DMS153 (cell line): ENCODE measurements at places on chromosomes 4 and X.

DNA sequence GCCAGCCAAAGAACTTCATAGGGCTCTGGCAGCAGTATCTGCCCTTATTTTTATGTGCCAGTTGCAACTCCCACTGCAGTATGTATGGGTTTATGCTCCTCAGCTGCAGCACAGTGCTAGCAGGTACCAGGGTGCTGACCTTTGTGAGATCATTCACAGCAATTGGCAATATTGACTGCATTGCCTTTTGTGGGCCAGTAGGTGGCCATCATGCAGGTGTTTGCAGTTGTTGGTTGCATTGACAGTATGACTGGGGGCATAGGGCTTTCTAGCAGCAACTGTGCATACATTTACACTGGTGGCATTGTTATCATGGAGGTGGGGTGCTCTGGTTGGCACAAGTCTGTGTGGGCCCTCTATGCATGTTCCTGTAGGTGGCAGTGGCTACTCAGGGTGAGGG is 42.5 kb downstream of the FAAH2 start:
- no peak for DNase-seq

DNA sequence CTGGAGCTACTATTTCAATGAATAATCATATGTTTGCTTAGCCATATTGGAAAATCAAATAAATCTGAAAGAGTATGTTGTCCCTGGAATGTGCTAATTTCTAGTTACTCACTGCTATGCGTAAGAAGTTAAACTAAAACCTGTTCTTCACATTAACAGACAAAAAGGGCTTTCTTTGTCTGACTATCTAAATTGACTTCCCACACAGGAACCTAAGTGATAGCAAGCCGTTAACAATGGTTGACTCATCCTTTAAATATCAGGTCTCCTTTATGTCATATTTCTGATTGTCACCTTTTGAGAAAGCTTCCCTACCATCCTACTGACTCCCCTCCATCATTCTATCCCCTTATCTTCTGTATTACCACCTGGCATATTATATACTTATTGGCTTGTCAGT is 81.4 kb downstream of the AMELX start:
- DNase-seq = no peak

DNA sequence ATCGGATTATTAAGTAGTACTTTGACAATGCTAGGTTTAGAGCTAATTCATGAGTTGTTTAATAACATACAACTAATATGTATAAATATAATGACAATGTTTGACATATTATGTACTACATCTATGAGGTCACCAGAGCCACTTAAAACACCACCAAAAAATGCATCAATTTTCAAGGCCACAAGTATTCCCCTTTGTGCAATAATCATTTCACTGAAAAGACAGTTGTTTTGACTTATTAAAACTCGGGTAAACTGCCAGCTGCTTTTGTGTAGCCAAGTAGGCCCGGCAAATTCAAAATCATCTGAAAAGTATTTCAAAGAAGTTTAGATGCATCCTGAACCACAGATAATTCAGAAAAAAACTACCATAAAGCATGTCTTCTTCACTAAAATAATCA is 48.7 kb downstream of the CLOCK start:
- no peak for DNase-seq

DNA sequence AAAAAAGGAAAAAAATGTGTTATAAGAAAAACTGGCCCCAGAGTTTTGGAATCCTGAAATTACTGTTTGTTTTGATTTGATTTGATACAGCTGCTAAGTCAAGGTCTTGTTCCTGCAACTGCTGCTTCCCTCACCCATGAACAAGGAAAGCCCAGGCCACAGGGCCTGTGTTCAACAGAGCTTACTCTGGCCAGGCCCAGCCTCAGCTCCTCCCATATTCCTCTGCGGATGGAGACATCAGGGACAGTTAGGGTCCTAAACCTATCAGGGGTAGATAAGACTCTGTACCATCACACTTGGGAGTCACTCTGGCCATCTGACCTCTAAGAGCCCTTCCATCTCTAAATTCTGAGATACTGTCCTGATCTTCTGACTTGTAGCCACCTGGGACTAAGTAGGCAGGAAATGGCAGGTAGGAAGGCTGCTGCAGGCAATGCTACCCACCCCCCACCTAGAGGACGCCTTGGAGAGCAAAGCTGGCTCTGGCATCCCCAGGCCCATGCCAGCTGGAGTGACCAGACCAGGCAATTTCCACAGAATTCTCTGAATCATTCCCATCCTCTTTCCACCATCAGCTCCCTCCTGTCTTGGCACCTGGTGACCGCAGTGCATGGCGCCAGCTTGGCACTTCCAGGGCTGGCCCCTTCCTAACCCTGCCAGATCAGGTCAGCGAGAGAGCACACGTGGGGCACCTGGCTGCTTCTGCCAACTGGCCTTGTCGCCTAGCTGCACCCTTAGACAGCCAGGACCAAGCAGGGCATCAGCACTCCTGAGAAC is 58.0 kb upstream of the TMEM33 start:
- no peak for DNase-seq

GRCh38 chr4:10020871-10021652 is at the start of gene SLC2A9:
Gene SLC2A9 (minus strand): TSS chr4:10021497. CDS start chr4:10021429, 68 bp downstream.
- no peak for DNase-seq

- no peak for DNase-seq
Observed at GRCh38 chr4:8913858-8914460, 42.3 kb upstream of the HMX1 start.

GRCh38 chr4:165814256-165815020 is 58.6 kb upstream of the TLL1 start:
- DNase-seq = no peak

- DNase-seq = no peak
Observed at GRCh38 chr4:38386654-38387188, 277.3 kb upstream of the KLF3 start.

DNA sequence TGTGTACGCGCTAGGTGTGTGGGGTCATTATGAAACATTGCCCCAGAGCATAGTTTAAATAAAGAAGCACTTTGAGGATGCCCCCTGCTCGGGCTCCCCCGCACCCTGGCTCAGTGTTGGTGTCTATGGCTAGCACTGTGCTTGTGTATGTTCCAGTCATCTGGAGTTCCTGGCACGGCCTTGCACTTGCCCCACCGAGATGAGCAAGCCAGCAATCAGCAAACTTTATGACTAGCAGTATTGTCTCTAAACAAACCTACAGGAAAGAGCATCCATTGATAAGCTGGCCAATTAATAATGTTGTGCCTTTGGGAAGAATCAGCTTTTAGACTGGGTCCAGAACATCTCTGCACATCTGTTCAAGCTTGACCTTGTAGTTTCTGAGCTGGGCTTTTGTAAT is 707 bp upstream of the SHROOM4 start:
- no peak for DNase-seq

- no peak for DNase-seq
Observed at GRCh38 chrX:40933132-40933705, 152.0 kb upstream of the USP9X start.

DNA sequence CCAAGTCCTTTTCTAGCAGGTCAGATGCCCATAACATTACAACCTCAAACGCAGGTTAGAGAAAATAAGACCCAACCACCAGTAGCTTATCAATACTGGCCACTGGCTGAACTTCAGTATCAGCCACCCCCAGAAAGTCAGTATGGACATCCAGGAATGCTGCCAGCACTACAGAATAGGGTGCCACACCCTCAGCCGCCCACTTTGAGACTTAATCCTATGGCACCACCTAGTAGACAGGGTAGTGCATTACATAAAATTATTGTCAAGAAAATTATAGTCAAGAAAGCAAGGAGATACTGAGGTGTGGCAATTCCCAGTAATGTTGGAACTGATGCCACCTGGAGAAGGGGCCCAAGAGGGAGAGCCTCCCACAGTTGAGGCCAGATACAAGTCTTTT is 19.9 kb upstream of the TRIM61 start:
- DNase-seq = no peak

GRCh38 chr4:138263247-138263816 is 21.2 kb upstream of the SLC7A11 start:
- DNase-seq = no peak

DNA sequence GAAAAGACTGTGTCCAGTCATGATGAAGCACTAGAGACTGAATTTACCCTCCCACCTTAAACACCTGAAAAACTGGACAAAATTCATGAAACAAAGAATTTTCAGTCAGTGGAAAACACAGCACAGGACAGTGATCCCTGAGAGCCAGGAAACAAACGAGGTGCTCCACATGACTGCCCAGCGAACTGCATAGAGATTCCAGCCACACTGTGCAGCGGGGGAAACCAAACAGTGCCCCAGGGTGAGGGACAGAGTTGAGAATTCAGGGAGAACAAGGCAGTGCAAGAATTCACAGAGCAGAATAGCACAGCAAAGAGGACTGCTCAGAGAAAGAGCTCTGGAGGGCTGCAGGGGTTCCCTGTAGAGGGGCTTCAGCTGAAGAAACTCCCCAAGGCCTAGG is 55.5 kb upstream of the SEC24B start:
- no peak for DNase-seq

- DNase-seq = no peak
Observed at GRCh38 chrX:16458208-16458607, 191.8 kb upstream of the S100G start.

DNA sequence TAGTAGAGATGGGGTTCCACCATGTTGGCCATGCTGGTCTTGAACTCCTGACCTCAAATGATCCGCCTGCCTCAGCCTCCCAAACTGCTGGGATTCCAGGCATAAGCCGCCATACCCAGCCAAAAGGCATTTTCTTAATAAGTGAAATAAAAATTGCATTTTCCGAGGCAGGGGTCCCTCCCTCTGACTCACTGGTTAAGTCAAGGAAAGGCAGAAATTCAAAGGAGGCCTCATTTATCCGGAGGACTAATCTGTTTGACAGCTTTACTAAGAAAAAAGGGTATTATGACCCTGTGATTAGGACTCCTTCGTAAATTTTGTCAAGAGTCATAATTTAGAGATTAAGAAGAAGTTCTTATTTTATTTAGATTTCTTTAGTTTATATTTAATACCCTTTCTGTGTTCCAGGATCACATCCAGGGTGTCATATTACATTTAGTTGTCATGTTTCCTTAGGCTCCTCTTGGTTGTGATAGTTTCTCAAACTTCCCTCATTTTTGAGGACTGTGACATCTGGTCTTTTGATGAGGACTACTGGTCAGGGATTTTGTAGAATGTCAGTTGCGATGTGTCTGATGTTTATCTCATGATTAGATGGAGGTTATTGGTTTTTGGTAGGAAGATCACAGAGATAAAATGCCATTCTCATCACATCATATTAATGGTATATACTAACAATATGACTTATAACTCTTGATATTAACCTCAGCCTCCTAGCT is 753.7 kb upstream of the AMOT start:
- no peak for DNase-seq

GRCh38 chr4:21544955-21545354 is 403.6 kb downstream of the KCNIP4 start:
- DNase-seq = no peak

DNA sequence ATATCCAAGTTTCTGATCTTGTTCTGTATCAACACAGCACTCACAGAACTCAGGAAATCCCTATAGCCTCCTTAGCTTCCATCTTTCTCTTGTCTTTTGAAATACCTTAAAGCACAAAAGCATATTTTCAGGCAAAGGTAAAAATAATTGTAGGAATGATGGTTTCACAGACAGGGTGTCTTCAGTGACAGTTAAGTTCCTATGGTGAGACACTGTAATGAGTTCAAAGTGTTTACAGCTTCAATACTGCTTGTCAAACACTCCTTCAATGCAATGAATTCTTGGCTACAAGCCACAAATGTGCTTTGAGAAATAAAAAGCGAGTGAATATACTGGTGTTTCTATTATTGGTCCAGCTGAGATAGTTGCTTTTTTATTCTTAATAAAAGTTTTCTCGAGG is 466.0 kb downstream of the DMD start:
- no peak for DNase-seq

GRCh38 chr4:122005064-122005755 is 53.4 kb upstream of the TRPC3 start:
- no peak for DNase-seq

DNA sequence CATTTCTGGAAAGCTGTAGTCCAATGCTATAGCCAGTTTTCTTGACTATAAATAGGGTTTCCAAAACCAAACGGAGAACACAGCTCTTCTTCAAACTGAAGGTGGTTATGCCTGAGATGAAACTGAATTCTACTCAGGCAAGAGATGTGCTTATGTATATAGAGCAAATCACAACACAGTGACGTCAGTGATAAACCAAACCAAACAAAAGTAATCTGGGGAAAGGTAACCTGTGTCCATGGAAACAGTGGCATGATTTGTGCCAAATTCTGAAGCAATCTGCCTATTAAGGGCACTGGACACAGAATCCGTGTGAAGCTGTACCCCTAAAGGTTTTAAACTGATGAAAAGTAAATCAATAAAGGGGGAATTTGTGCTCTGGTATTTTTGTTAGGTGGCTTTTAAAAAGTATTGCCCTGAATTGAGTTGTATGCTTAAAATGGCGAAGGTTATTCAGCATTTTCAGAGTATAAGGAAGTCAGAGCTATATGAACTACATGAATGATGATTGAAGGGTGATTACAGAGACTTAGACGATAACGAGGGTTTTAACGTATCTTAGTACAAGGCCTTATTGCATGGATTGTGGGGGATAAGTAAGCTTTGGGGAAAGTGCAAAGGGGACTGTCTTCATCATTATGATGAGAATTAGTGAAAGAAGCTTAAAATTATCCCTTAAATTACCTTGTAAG is 38.6 kb downstream of the NPY5R start:
- DNase-seq = no peak

GRCh38 chrX:53044995-53045394 is 3.6 kb upstream of the GPR173 start:
- no peak for DNase-seq

- no peak for DNase-seq
Observed at GRCh38 chrX:87895421-87895820, 377.8 kb downstream of the KLHL4 start.

GRCh38 chr4:182495645-182496385 is 252.6 kb downstream of the TENM3 start:
- no peak for DNase-seq

DNA sequence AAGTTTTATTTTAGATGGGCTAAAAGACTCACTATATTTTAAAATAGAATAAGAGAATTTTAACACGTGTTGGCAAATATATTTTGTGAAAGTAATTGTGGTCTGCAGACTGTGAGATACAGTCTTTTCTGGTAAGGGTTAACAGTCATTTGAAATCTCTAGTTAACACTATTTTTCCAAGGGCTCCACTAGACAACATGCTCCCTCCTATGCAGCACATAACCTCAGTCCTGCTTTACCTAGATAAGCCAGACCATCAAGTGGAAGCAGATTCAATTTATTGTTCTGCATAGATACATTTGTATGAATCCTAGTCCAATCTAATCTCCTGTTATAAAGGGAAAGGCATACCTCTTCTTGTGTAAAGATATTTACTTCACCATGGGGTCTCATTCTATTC is 133.2 kb upstream of the CT83 start:
- no peak for DNase-seq

DNA sequence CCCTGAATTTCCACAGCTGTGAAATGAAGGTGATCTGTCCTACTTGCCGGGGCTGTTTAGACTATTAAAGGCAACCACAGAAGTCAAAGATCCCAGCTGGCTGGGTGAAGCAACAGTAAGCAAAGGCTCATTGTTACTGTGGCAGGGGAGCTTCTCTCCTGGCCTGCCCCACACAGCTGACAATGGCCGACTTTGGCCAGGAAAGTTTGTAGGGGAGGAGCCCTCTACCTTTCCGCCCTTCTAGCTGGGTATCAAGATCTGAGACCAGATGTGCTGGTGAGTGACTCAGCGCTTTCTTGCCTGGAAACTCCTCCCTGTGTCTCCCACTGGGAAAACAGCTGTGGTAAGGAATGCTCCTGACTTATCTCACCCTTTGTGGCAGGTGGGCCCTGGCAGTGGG is 21.1 kb downstream of the RASSF6 start:
- DNase-seq = no peak

GRCh38 chrX:129959493-129959832 is 23.0 kb upstream of the BCORL1 start:
- no peak for DNase-seq
